Body of pancreas (tissue), 4 donors: ENCODE measurements at places on chromosomes 6 and 20. TPM values are rescaled to one million over a fixed set of nuclear protein-coding genes. Genes with fewer than 3 reads are reported as not detected.
A peak's percentile ranks its signal among the peaks of the same experiment; 100 is the strongest.

RSPO4 gene
- not detected for total RNA-seq

GRCh38 chr20:57473246-57474048 lies 51.5 kb downstream of the CTCFL start:
- no peak overlapping the region for H3K27ac ChIP-seq
- DNase-seq = peak; percentile 50
- no peaks in the 10 kb centered on the region for H3K4me1 ChIP-seq
- no peaks in the 10 kb centered on the region for H3K27me3 ChIP-seq

GRCh38 chr6:128098000-128098581 lies 197.2 kb upstream of the THEMIS start:
- no peaks in the 10 kb centered on the region for H3K4me1 ChIP-seq
- H3K36me3 ChIP-seq = no peaks in the 10 kb centered on the region
- DNase-seq = no peak
- H3K27ac ChIP-seq = no peak overlapping the region
- H3K4me3 ChIP-seq = no peak overlapping the region

ARFGEF3 gene
- total RNA-seq = 21.8 TPM

OPRL1 gene
- 1.0 TPM for total RNA-seq

AKAP7 gene
- 57.6 TPM for total RNA-seq

DNA sequence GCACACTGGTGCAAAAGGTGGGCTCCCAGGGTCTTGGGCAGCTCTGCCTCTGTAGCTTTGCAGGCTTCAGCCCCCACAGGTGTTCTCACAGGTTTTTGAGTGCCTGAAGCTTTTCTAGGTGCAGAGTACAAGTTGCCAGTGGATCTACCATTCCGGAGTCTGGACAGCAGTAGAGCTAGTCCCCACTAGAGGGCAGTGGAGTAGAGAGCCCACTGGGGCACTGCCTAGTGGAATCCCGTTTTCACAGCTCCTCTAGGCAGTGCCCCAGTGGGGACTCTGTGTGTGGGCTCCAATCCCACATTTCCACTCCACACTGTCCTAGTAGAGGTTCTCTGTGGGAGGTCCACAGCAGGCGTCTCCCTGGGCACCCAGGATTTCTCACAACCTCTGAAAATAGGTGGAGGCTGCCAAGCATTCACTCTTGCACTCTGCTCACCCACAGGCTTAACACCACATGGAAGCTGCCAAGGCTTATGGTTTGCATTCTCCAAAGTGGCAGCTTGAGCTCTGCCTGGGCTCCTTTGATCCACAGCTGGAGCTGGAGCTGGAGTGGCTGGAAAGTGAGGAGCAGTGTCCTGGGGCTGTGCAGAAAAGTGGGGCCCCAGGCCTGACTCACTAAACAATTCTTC lies 86.3 kb upstream of the PROKR2 start:
- H3K27me3 ChIP-seq = no peaks in the 10 kb centered on the region
- no peak overlapping the region for H3K27ac ChIP-seq
- no peaks in the 10 kb centered on the region for H3K4me1 ChIP-seq
- DNase-seq = no peak

GRCh38 chr6:154318721-154319120 lies 37.9 kb downstream of the IPCEF1 start:
- no peaks in the 10 kb centered on the region for H3K4me1 ChIP-seq
- H3K4me3 ChIP-seq = no peak overlapping the region
- H3K36me3 ChIP-seq = no peaks in the 10 kb centered on the region
- H3K27me3 ChIP-seq = no peaks in the 10 kb centered on the region
- no peak overlapping the region for H3K27ac ChIP-seq

PACRG gene
- total RNA-seq = 10.9 TPM

GRCh38 chr20:44997171-44997570 lies 30.9 kb downstream of the STK4 start:
- H3K27ac ChIP-seq = no peak overlapping the region
- H3K36me3 ChIP-seq = peaks cover 13% of the 10 kb centered on the region
- DNase-seq = no peak
- no peak overlapping the region for H3K4me3 ChIP-seq
- H3K4me1 ChIP-seq = no peaks in the 10 kb centered on the region

- H3K4me3 ChIP-seq = no peak overlapping the region
- no peak for DNase-seq
- H3K36me3 ChIP-seq = peaks cover 22% of the 10 kb centered on the region
- H3K27me3 ChIP-seq = no peaks in the 10 kb centered on the region
- no peaks in the 10 kb centered on the region for H3K4me1 ChIP-seq
Measured at GRCh38 chr6:144840619-144841018, 555.5 kb downstream of the UTRN start.

- no peak for DNase-seq
- no peaks in the 10 kb centered on the region for H3K36me3 ChIP-seq
- no peak overlapping the region for H3K4me3 ChIP-seq
- H3K4me1 ChIP-seq = no peaks in the 10 kb centered on the region
Measured at GRCh38 chr20:878511-879307, 37.4 kb downstream of the ANGPT4 start.

GRCh38 chr20:33901132-33901523 lies 90.0 kb downstream of the CHMP4B start:
- H3K27ac ChIP-seq = no peak overlapping the region
- no peak overlapping the region for H3K4me3 ChIP-seq
- H3K4me1 ChIP-seq = peaks cover 8% of the 10 kb centered on the region
- H3K36me3 ChIP-seq = no peaks in the 10 kb centered on the region
- no peak for DNase-seq

DNA sequence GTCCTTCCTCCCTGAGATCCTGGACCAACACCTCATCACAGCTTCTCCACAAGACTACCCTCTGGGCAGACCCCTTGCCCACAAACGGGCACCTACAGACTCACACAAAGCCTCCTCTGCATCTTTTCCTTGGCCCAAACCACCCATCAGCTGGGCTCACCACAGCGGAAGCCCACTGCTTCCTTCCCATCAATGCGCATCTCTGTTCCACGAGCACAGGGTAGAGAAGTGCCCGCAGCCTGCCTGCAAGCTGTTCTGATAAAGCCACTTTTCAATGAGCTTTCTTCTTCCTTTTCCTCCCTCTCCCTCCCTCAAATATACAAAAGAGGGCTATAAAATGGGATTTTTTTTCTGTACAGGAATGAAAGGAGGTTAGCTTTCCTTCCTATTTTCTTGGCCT lies 111.2 kb downstream of the NFATC2 start:
- DNase-seq = no peak
- no peaks in the 10 kb centered on the region for H3K27me3 ChIP-seq
- no peaks in the 10 kb centered on the region for H3K36me3 ChIP-seq
- no peak overlapping the region for H3K4me3 ChIP-seq
- H3K4me1 ChIP-seq = peaks cover 24% of the 10 kb centered on the region
- no peak overlapping the region for H3K27ac ChIP-seq

GRCh38 chr20:48002517-48002970 lies 217.3 kb upstream of the SULF2 start:
- H3K27me3 ChIP-seq = no peaks in the 10 kb centered on the region
- no peaks in the 10 kb centered on the region for H3K4me1 ChIP-seq
- DNase-seq = no peak
- H3K4me3 ChIP-seq = no peak overlapping the region
- H3K36me3 ChIP-seq = no peaks in the 10 kb centered on the region
- no peak overlapping the region for H3K27ac ChIP-seq

DNA sequence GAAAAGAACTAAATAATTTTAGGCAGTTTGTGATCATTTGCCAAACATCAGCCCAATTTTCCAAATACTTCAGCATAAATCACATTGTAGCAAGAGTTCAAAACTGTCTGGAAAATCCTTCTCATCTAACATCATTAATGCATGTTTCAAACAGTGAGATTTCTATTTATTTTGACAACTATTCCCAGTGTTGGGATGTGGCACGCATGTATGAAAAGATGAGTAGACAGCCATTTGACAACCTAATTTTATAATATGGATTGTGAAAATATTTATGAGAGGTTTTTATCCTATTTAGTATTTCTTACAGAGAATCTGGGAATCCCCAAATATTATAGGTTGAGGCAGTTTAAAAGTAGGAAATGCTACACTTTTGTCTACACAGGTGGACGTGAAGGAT lies 357.6 kb upstream of the ARID1B start:
- H3K27ac ChIP-seq = no peak overlapping the region
- H3K4me1 ChIP-seq = no peaks in the 10 kb centered on the region
- no peaks in the 10 kb centered on the region for H3K27me3 ChIP-seq

DNA sequence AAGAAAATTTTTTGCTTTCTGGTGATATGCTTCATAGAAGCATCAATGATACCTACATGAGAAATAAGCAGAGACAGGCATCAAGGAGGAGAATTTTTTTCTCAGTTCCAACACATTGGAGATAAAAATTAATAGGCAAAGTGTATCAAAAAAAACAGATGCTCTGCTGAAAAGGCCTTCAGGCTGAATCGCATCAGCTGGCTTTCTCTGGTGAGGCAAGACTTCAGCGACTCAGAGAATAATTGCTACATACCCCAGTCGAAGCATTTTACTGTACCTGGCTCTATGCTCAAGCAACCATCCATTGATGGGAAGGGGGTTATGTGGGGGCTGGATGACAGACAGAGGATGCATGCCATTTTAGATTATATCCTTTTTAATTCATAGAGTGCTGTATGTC lies 415.1 kb downstream of the TFAP2A start:
- DNase-seq = no peak
- no peaks in the 10 kb centered on the region for H3K4me1 ChIP-seq
- no peak overlapping the region for H3K4me3 ChIP-seq
- H3K27me3 ChIP-seq = no peaks in the 10 kb centered on the region
- H3K27ac ChIP-seq = no peak overlapping the region
- H3K36me3 ChIP-seq = no peaks in the 10 kb centered on the region

GRCh38 chr6:147941143-147941542 lies 401.5 kb upstream of the SASH1 start:
- no peak overlapping the region for H3K27ac ChIP-seq
- H3K36me3 ChIP-seq = no peaks in the 10 kb centered on the region
- DNase-seq = no peak
- H3K27me3 ChIP-seq = no peaks in the 10 kb centered on the region
- no peaks in the 10 kb centered on the region for H3K4me1 ChIP-seq

GRCh38 chr6:30882759-30883684 lies 1.3 kb upstream of the DDR1 start:
- peak; percentile 93 for DNase-seq
- peaks cover 49% of the 10 kb centered on the region for H3K4me1 ChIP-seq
- peak overlapping the region; percentile 97 for H3K27ac ChIP-seq

DNA sequence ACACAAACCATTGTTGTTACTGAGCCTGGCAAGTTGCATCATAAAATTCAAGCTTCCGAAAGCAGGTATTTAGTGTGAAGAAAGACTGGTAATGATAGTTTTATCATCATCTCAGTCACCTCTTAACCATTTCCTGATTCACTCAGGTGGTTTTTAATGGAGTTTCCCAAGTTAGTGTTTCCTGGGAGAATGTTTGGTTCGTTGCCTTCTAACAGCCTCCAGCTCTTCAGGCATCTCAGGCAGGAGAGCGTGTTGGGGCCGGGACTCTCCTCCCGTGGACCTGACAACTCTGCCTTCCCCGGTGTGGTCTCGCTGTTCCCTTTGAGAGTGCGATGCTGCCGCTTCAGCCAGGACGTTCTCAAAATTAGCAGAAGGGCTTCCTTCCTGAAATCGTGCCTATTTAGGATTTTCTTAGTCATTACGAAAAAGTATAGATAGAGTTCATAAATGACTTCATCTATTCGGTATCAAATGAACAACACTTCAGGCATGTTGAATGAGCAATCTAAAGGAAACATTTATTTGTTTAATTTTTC lies 105.0 kb upstream of the QKI start:
- no peak overlapping the region for H3K4me3 ChIP-seq
- no peak for DNase-seq
- no peaks in the 10 kb centered on the region for H3K4me1 ChIP-seq
- H3K36me3 ChIP-seq = no peaks in the 10 kb centered on the region
- no peaks in the 10 kb centered on the region for H3K27me3 ChIP-seq
- no peak overlapping the region for H3K27ac ChIP-seq

DNA sequence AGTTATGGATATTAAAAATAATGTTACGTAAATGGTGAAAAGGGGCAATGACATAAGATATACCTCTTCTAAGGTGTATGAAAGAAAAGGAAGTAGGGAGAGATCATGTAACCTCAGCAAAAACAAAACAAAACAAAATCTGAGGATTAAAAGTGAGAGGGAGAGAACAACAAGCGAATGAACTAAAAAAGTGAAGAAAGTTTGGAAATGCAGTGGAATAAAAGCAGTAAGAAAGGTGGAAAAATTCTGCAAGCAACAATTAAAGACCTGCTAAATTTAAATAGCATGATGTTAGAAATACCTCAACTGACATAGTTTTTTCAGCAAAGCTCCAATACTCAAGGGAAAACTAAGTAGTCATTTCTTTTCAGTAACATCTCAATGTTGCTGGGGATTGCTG lies 48.0 kb downstream of the PHIP start:
- H3K4me3 ChIP-seq = no peak overlapping the region
- H3K4me1 ChIP-seq = no peaks in the 10 kb centered on the region
- H3K36me3 ChIP-seq = no peaks in the 10 kb centered on the region
- no peak for DNase-seq
- no peaks in the 10 kb centered on the region for H3K27me3 ChIP-seq
- no peak overlapping the region for H3K27ac ChIP-seq

DNA sequence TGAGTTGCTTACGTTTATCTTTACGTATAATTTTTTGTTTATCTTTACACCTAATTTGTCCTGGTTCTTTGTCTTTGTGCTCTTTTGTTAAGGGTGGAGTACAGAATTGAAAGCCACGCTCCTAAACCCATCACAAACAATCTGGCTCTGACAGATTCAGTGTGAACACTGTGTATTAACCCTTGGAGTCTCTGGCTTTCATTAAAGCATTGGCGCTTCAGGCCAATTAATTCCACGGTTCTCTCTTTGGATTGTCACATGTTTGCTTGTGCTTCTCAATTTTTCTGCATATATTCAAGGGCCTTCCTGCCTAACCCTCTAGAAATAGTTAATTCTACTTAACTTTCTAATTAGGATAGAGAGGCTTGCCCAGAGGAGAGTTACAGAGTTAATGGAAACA lies 38.6 kb downstream of the NKX2-4 start:
- H3K36me3 ChIP-seq = no peaks in the 10 kb centered on the region
- H3K27ac ChIP-seq = no peak overlapping the region
- no peaks in the 10 kb centered on the region for H3K4me1 ChIP-seq
- no peaks in the 10 kb centered on the region for H3K27me3 ChIP-seq

DNA sequence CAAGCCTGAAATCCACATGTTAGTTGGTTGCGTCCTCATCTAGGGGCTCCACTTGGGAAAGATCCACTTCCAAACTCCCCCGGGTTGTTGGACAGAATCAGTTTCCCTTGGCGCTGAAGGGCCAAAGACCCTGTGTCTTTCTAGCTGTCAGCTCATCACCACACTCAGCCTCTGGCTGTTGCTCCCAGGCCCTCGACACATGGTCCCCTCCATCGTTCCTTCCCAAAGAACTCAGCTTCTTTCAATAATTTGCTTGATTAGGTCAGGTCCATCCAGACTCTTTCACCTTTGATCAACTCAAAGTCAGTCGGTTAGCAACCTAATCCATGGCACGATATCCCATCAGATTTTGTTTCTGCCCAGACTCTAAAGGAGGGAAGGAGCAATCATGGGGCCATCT lies 254.8 kb upstream of the SULF2 start:
- no peak overlapping the region for H3K27ac ChIP-seq
- no peaks in the 10 kb centered on the region for H3K27me3 ChIP-seq
- H3K4me1 ChIP-seq = no peaks in the 10 kb centered on the region
